ENCODE measurements at places on chromosomes 2 and 18.

DNA sequence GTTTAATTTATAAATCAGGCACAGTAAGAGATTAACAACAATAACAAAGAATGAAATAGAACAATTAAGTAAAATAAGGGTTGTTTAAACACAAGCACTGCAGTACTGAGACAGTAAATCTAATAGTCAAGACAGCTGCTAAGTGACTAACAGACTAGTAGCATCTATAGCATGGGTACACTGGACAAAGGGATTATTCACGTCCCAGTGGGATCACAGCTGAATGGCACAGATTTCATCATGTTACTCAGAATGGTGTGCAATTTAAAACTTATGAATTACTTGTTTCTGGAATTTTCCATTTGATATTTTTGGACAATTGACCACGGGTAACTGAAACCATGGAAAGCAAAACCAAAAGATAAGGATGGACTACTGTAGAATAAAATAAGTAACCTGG, 161.9 kb upstream of the DAPL1 start:
- no peak for DNase-seq

DNA sequence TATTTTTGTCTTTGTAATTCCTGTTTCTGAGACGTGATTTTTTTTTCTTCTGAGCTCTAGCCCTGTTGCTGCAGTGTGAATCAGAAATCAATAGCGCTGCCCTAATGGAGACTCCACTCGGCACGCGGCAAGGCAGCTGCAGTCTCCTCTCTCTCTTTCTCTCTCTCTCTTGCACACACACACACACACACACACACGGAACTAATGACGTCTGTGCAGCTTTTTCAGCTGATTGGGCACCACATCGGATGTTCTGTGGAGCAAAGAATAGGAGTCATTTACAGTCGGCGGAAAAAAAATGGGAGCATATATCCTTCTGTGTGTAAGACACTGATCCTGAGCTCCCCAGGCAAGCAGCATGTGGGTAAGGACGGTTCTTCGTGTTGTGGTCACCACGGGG, 2.0 kb upstream of the MYT1L start:
- no peak for DNase-seq

- DNase-seq = no peak
Measured at GRCh38 chr2:196200557-196200956, 29.2 kb upstream of the STK17B start.

DNA sequence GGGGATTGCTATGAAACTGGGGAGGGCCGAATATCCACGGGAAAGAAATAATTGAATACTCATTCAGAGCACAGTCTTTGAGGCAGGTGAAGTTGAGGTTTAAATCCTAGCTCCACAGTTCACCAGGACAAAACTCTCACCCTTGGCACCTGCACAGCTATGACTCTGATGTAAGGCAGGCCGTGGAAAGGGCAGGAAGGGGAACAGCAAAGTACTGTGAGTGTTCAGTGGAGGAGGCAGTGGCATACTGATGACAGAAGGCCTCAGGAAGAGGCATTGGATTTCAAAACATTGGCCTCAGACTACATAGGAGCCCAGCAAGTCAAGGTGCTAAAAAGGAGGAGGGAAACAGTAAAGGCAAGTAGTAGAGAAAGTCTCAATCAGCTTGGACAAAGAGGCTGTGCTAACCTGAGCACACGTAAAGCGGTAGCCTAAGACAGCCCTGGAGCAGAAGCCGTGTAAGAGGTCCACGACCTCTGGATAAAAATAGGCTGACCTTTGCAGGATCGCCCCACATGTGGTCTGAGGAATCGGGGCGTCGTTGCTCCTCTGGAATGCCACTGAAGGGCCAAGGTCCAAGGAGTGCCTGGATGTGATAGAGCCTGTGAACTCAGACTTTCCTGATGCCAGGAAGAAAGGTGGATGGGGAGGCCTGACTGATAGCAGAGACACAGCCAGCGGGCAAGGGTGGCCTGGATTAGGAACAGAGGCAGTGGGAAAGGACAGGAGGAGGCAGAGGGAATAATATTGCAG, 243.6 kb downstream of the PID1 start:
- DNase-seq = no peak

GRCh38 chr18:58186258-58186948, 142.4 kb downstream of the NEDD4L start:
- DNase-seq = peak; percentile 31

GRCh38 chr2:38947241-38948239, 57.9 kb downstream of the ARHGEF33 start:
- DNase-seq = peak; percentile 75

- no peak for DNase-seq
Measured at GRCh38 chr2:46878886-46879285, 36.7 kb downstream of the MCFD2 start.

GRCh38 chr2:83686863-83687262, 772.2 kb downstream of the SUCLG1 start:
- DNase-seq = no peak

- DNase-seq = no peak
Measured at GRCh38 chr2:236158969-236159777, 9.0 kb downstream of the GBX2 start.

- no peak for DNase-seq
Measured at GRCh38 chr2:233112329-233112728, 52.2 kb downstream of the INPP5D start.

GRCh38 chr2:239537633-239538356, 137.0 kb upstream of the HDAC4 start:
- DNase-seq = no peak

DNA sequence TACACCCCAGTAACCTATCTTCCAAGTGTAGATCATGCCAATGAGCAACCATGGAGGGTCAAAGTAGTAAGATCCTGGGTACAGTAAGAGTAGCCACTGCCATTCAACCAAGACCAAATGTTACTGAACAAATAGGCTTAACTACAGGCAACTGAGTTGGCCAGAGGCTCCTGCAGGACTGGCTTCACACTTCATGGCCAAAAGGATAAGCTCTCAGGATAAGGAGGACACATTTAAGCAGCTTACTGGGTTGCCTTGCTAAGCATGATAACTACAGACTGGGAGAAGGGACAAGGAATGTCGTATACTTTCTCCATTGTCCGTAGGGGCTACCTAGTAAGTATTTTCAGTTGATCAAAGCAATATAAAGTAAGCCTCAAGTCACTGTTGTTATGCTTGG, 174.7 kb downstream of the INO80D start:
- no peak for DNase-seq

- DNase-seq = no peak
Measured at GRCh38 chr2:241132538-241133435, 16.5 kb downstream of the PASK start.

DNA sequence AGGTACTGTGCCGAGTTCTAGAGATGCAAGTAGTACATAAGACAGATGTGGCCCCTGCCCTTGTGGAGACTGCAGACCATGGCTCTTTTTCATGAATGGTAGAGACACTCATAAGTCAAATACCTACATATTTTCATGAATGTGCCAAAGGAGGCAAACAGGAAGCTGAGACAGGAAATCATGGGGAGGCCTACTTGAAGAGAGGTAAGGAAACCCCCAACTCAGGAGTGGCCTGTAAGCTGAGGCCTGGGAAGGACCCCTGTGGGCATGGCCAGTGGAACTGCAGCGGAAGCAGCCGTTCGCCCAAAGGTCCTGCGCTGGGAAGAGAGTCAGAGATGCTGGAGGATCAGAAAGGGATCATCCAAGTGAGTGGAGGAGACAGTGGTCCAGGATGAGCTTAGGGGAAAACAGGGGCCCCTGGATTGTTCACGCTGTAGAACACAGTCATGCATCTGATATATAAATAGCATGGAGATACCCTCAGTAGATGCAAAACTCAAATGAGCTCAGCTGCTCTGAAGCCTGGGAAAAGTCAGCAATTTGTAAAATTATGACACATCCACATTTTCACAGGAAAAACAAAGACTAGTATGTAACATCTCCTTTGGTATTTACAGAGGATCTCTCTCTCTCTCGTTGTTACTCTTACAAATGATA, 228.9 kb downstream of the NEDD4L start:
- DNase-seq = peak; percentile 12

DNA sequence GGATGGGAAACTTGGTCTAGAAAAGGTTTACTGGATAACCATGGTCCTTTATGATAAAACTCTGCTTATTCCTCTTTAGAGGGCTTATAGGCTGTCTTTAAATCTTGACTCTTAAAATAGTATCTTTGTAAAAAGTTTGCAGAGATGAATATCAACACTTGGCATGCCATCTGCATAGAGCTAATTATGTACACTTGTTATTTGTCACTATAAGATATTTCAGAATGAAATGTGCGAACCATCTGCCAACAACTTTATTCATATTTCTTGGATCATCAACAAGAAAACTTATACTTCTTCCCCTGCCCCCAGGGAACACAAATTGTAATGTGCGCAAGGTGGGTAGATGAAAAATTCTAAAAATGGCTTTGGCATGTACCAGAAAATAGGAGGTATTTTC, 653.0 kb upstream of the CHAC2 start:
- DNase-seq = no peak

- DNase-seq = no peak
Measured at GRCh38 chr2:228527197-228527881, 345.9 kb upstream of the SPHKAP start.

GRCh38 chr2:39779341-39779851, 338 bp upstream of the THUMPD2 start:
- peak; percentile 53 for DNase-seq

GRCh38 chr2:149860276-149860921, 272.8 kb upstream of the MMADHC start:
- DNase-seq = no peak

DNA sequence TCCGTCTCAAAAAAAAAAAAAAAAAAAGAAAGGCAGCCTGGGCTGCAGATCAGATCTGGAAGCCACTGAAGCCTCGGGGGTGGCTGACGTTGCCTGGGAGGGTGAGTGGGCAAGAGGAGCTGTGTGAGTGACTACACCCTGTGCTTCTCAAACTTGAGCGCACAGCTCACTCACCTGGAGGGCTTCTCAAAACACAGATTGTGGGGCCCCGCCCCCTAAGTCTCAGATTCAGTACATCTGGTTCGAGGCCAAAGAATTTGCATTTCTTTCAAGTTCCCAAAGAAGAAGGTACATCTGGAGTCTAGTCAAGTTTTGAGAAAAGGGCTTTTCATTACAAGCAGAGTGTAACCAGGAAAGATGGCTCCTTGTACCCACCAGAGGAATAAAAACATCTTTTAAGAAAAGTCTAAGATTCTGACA, 97.7 kb upstream of the CAB39 start:
- DNase-seq = no peak

DNA sequence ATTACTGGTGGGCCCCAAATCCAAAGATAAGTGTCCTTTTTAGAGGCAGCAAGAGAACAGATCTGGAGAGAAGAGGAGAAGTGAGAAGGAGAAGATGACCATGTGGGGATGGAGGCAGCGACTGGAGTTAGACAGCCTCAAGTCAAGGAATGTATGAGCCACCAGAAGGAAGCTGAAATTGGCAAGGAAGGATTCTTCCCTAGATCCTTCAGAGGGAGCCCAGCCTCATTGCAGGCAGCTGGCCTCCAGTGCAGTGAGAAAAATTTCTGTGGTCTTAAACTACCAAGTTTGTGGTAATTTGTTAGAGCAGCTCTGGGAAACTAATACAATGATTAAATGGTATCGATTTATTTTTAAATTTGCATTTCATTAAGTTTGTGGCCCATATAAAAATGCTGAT, 167.9 kb downstream of the NCKAP5 start:
- DNase-seq = no peak

DNA sequence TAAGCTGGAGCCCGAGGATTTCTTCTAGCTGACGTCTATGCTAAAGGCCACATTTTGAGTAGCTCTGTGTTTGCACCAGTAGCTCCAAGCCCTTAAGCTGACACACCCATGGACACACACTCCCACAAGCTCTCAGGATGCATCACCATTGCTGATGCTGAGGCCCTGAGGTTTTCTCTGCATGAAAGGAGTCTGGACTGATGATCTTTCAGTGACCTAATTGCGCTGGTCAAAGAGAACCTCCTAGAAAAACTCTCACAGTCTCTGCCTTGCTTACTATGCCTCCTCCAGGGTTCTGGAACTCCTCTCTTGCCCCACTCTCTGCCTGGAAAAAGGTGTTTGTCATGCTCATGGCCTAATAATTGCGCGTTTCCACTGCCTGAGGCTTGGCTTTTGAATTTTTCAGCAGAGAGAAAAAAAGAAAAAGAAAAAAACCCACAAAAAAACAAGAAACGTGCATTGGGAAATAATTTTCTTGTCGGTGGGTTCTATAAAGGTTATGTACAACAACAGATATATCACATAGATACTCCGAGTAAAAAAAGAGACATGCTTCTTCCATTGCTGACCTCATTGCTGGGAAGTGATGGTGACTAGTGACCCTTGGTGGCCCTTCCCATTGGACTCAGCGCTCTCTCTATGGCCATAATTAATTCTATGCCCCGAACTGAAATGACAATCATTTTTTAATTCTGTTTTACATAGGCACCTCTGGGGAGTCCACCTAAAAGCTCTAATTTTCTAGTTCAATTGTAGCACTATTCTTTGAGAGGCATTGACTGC, 297.0 kb downstream of the TDRD15 start:
- DNase-seq = no peak

GRCh38 chr2:112480530-112481049, 1.4 kb upstream of the TTL start:
- no peak for DNase-seq

DNA sequence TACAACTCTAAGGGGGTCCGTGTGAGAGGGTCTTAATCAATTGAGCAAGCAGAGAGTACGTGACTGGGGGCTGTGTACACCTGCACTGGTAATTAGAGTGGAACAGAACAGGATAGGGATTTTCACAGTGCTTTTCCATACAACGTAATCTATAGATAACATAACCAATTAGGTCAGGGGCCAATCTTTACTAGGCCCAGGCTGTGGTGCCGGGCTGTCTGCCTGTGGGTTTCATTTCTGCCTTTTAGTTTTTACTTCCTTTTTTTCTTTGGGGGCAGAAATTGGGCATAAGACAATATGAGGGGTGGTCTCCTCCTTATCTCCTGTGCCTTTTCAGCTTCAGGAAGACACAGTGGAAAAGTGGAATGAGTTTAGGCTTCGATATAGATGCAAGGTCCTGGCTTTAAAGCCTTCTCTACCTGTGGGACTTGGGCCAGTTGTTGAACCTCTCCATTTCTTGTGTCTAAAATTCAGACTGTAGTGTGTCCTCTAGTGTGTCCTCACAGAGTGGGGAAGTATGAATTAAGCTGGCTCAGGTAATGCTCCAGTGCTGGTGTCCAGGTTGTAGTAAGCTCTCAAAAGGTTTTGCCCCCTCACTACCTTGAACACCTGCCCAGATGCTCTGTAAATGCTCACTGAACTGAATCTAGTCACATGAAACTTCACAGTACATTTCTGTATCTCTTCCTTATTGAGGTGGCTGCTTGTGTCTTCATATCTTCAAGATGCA, 422.8 kb downstream of the SETBP1 start:
- peak; percentile 27 for DNase-seq

DNA sequence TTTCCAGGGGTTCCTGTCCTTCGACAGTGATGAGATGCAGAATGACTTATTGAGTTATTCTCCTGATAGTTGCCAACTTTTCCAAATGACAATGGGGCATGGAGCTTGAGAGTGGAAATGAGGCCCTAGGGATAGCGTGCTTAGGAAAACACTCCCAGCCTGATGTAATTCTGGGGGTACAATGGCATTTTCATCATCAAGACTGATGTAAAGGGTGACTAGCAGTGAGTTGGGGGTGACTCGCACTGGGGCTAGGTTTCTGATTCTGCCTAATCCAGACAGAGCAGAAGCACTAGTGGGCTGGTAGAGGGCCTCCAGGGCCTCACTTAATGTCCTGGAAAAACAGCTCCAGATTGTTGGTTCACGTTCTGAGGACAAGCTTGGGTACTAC, 34.0 kb upstream of the IL37 start:
- peak; percentile 46 for DNase-seq

GRCh38 chr2:222423632-222424275, 589 bp upstream of the SGPP2 start:
- peak; percentile 98 for DNase-seq

GRCh38 chr2:178908810-178909209, 101.6 kb upstream of the TTN start:
- no peak for DNase-seq

GRCh38 chr18:49907346-49907929, 94.1 kb upstream of the ACAA2 start:
- DNase-seq = no peak

All from suppressor macrophage treated with lipopolysaccharide for 1 hour (primary cell).